ENCODE measurements at places on chromosomes 6 and 20.

DNA sequence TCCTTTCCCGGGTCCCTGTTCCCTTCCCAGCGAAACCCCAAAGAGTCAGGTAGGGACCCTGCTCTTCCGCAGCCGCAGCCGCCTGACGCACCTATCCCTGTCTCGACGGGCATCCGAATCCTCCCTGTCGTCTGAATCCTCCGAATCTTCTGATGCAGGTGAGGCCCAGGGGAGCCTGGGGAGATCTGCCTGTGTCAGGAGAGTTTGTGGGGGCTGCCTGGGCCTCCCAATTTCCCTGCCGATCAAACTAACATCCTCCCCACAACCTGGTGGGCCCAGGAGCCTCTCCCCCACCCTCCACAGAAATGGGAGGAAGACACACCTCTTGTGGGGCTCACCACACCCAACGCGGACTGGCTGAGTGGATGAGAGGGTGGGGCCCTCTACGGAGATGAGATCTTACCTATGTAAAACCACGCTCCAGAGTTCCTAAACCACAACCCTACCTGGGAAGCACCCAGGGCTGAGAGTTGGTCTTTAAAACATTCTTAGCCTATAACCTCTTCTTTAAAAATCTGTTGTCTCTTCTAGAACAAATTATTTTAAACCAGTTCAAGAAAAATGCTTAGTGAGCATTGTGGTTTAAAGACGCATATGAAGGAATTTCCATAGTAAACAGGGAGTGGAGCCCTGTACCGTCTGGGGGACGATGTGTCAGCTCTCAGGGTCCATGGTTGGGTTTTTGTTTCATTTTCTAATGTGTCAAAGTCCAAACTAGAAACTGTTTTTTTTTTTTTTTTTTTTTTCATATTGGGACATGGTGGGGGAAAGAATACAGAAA lies 1.7 kb downstream of the CDC25B start:
- DNase-seq: no peak

DNA sequence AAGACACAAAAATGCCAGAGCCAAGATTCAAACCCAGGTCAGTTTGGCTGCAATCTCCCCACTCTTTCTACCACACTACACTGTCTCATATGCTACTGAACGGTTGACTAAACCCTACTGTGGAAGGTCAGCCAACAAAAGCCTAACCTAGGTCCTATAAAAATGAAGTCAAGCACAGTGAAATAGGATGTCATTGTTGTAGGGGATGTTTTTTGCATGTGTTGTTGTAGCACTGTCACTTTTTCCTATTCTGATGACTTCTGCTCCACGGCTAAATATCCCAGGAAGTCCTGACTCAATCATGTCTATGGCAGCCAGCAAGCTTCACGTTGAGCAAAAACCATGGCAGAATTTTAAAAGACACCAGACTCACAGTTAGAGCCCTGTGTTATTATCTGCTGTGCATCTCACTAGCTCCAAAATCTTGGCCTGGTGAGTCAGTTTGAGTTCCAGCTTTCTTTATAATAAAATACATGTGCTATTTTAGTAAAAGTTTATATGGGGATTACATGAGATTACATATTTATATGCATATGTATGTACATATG lies 322.1 kb upstream of the NT5E start:
- DNase-seq: no peak

DNA sequence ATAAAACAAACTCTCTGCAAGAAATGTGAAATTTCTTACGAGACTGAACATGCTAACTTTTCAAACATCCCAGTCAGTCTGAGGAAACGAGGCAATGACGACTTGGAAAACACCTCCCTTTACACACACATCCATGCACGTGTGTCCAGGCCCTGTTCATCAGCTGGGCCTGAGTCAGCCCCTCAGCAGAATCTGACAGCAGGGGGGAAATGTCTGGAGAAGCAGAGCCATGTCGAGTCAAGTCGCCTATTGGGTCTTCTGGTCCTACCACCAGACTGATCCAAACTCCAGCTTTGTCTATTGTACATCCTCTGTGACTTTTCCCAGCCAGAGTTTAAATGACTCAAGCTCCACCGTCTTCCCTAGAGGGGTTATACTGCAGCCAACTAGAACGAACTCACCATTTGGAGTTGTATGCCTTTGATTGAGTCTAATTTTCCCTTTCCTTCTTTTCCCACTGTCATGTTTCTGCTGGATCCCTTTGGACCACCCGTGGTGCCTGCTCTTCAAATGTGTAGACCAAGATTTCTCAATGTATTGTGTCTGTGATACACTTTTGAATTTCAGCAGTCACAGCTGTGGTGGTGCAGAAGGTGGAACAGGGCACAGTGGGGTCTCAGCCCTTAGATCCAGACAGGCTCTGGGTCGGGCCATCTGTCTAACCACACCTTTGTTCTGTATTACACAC lies 254.0 kb downstream of the CDC5L start:
- DNase-seq: no peak

- no peak for DNase-seq
Measured at GRCh38 chr6:164108092-164108491, 693.6 kb downstream of the QKI start.

GRCh38 chr6:148037496-148037895 lies 305.1 kb upstream of the SASH1 start:
- DNase-seq: no peak

DNA sequence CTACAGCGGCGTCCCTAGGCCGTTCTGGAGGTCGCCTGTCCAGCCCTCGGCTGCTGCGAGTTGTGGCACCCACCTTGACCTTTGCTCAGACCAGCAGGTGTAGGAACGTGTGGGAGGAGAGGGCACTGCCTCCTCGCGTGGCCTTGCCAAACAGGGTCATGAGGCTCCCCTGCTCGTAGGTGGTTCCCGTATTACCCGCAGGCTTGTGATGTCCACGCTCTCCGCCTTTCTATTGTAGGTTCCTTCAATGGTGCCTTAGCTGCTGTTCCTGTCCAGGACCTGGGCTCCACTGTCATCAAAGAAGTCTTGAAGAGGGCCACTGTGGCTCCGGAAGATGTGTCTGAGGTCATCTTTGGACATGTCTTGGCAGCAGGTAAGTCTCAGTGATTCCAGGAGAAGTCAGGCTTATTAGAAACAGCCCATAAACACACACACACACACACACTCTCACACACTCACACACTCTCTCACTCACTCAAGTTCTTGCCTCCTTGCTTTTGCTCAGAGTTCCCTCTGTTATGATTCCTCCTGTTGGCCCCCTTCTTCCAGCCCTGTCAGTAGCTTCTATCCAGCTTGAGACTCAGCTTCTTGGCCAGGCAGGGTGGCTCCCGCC lies 942 bp downstream of the ACAT2 start:
- DNase-seq: peak; percentile 21

DNA sequence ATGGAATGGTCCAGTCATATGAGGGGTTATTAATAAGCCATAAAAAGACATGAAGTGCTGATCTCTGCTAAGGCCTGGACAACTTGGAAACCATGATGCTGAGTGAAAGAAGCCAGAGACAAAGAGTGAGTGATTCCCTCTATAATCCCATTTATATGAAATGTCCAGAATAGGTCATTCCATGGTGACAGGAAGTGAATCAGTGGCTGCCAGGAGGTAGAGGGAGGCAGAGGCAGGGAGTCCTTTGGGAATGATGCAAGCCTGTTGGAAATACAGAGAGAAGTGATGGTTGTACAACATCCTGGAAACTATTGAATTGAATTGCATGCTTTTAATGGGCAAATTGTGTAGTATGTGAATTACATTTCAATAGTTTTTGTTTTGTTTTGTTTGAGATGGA lies 26.4 kb downstream of the ANKRD60 start:
- no peak for DNase-seq

GRCh38 chr6:2426561-2427340 lies 181.3 kb upstream of the GMDS start:
- DNase-seq: no peak

DNA sequence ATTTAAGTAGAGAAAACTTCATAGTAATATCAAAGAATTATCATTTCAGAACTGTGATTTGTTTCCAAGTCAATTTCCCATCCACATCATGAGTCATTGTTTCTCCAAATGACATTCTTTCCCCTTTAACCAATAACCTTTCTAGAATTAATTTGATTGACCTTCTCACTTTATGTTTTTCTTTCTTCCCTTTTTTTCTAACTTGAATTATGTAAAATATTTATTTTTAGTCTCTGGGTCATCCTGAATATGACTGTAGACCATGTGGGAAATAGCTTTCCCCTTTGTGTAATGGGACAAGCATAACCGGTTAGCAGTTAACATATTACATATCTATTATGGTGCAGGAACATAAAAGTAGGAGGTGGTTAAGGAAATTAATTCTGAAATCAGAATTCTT lies 291.1 kb downstream of the GJA1 start:
- no peak for DNase-seq

DNA sequence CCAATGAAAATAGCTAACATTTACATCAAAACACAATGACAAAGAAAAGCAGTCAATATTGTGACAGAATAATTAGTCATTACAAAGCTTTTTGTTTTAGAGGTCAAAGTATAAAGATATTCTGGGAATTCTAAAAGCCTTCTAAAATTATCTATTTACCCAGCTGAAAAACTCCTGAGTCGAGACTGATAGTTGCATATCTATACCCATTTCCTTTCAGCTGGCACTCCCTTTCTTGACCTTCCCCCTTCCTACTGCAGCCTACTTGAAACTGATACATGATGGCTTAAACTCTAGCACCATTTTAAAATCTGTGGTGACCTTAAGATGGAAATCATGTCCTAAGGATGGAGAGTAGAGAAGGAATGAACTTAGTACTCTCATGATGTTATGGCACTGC lies 38.6 kb downstream of the LMBRD1 start:
- no peak for DNase-seq

- DNase-seq: no peak
Measured at GRCh38 chr20:34543463-34544056, 15.0 kb upstream of the MAP1LC3A start.

GRCh38 chr6:163352011-163352685 lies 62.4 kb upstream of the QKI start:
- no peak for DNase-seq

DNA sequence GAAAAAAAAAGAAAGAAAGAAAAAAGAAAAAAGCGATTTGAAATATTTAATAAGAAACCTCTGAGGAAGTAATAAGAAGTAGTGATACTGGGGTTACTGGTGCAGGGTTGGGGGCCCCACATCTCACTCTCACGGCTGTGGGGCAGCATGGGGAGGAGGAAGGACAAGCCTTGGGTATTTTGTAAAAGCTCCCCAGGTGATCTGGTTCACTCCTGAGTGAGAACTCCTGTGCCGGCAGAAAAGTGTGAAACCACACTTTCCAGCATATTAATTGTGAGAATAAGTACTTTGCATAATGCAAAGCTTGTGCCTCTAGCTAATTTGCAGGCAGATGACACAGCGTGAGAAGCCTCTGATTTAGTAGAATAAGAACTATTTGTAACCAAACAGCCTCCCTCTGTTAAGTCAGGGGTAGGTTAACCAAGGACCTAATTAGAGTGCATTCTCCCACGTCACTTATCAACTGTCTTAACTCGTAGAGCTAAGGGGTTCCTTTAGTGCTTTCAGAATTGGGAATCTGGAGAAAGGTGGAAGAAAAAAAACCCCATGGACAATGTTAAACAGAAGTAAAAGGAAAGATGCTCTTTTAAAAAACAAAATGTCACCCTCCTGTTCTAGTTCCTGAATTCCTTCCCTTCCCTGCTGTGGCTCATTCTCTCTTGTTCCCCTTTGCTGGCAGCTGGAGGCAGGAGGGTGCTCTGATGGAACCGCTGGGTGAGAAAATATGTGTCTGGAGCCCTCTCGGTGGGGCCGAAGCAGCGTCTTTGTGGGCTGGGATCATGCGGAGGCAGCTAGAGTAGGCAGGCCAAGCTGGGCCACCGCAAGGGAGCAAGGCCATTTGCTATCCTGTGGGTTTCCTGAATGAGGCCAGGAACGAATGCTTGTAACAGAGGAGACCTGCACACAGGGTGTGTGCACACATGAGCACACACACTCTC lies 108.7 kb downstream of the FYN start:
- DNase-seq: peak; percentile 63

- no peak for DNase-seq
Measured at GRCh38 chr20:59194023-59194935, 30.7 kb downstream of the ZNF831 start.

DNA sequence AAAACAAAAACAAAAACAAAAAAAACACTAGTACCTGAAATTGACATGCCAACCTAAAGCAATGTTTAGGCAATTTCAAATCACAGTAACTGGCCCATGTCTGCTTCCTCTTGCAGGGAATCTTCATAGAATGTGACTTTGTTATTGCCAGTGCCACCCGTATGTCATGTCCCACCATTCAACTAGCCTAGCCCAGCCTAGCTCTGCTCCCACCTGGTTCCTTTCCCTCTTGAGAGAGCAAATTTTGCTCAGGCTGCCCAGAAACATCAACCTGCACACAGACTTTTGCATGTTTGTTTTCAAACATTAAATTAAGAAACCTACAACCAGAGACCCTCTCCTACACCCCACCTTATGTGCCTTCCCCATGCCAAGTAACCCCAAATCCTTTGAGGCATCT lies 124.8 kb upstream of the SLC2A12 start:
- DNase-seq: peak; percentile 24

DNA sequence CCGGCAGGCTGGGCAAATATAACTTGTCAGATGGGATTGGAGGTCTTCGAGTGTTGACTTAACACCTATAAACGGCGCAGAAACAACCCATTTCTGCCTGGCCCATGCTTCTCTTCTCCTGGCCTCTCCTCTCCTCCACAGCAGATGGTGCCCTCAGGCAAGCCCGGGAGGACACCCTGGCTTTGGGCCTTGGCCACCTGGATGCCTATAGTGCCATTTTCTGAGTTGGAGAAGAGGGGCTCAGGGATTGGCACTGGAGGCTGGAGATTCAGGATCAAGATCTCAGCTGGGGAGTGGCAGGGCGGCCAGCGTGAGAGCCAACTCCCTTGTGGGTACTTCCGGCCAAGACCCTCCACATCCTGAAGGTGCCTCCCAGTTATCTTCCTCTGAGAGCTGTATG lies 211.9 kb upstream of the PMEPA1 start:
- DNase-seq: no peak

DNA sequence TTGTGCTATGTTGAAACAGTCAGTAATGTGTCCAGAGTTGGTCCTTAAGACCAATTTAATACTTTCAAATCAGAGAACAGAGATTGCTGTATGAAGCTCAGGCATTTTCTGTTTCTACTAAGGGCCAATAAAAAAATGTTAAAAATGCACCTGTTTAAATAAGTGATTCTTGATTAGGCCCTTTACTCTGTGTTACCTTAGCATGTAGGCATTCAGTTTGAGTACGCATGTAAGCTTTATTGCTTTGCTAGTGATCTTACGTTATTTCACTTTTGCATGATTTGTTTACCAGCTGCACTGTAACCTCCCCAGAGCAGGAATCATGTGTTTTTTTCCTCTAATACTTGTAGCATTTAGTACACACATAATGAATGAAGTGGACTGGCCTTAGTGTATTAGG lies 61.0 kb downstream of the AFG1L start:
- no peak for DNase-seq

DNA sequence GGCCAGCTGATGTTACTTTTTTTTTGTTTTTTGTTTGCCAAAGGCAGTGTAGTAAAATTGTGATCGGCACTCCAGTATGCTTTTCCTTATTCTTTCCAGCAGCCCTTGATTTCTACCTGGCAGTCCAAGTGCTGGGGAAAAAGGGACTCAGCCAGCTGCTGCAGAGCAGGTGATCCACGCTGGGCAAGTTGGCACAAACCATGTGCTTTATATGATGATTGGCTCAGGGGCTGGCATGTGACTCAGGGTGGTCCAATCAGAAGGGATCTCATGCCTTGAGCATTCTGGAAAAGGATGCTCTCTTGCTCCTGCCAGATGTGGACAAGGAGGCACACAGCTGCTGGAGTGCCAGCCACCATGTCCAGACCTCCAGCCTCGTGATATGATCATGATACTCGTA lies 54.5 kb downstream of the SULF2 start:
- peak; percentile 18 for DNase-seq

All from germinal center (tissue), 1 donor.